ENCODE measurements at places on chromosomes 2 and 18. TPM values are rescaled to one million over a fixed set of nuclear protein-coding genes. Genes with fewer than 3 reads are reported as not detected.

DNA sequence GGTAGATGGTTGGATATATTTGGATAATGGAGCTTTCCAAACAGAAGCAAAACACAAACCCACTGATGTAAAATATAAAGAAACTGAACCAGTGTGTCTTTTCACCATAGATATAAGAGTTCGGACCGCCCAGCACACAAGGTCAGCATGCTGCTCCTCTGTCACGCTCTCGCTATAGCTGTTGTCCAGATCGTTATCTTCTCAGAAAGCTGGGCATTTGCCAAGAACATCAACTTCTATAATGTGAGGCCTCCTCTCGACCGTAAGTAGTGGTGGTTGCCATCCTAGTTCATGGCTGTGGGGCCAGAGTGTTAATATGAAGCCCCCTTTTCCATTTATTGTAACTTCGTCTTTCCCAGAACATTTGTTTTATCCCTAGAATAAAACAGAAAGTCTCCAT, 125.2 kb upstream of the LYPD6 start:
- DNase-seq = no peak

DNA sequence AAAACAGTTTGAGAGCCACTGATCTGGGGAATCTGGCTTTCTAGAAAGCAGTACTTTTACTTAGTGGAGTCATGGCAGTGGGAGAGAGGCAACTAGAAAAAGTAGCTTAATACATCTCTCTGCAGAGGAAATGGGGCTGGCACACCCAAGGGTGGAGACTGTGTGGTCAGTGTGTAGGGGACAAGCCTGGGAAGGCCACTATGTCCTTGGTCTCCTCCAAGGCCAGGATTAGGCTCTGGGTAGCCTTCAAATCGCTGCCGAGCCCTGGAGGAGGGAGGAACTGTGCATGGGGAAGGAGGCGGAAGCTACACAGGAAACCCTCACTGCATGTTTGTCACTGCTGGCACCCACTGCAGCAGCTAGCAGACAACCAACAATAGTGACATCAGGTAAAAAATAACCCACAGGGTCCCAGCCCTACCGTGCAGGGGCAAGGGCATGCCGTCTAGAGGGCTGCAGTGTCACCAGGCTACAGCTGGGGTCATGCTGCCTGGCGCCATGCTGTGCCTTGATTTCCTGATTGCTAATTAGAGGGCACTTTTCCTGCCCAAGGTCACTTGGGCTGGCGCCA, 34.8 kb downstream of the LBH start:
- no peak for DNase-seq

DNA sequence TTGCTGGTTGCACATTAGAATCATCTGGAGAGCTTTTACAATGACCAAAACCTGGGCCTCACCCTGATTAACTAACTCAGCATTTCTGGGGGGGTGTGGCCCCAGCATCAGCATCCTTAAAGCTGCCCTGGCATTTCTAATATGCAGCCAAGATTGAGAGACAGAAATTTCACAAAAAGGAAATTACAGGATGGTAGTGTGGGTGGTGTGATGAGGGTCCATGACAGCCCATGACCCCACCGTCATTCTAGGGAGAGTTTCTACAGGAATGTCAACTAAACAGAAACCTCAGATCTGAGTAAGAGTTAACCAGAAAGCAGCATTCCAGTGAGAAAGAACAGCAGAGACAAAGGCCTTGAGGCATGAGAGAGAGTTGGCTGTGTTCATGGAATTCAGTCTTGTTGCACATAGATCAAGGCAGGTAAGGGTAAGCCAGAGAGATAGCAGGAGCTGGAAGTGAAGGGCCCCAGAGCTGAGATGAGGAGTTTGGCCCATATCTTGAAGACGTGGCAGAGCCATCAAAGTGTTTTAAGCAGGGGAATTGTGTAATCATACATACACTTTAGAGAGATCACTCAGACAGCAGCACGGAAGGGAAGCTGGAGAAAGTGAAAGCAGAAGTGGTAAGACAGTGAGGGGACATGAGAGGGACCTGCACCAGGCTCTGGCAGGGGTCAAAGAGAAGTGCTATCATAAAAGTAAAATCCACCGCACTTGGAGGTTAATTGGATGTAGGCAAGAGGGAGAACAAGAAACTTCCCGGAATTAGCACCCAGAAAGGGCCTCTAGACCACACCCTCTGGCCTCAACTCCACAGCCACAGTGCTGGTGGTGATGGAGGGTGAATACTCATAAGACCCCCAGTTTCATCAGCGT, 7.8 kb upstream of the TRABD2A start:
- peak; percentile 55 for DNase-seq

GRCh38 chr2:60633615-60634014, 80.2 kb upstream of the BCL11A start:
- DNase-seq = no peak

DNA sequence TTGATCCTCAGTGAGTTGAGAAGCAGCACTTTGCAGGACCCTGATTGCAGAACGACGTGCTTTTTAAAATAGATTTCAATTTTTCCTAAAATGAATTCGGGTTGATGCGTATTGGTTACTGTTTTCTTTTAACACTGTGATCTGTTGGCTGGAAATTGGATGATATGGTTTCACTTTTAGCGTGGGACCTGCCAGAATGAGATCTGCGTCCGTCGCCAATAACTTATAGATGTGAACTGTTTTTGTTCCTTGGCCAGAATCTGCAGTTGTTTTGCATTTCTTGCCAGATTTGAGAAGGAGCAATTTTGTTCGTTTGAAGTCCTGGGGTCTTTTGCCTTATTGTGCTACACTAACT, 703 bp downstream of the UGGT1 start:
- peak; percentile 20 for DNase-seq

The RAMP1 gene
- not detected for total RNA-seq

All from HT1080 (cell line).